ENCODE measurements at places on chromosomes 13 and 19.
A peak's percentile ranks its signal among the peaks of the same experiment; 100 is the strongest.

GRCh38 chr19:45079911-45080370 is 881 bp downstream of the GEMIN7 start:
- no peak for DNase-seq

- DNase-seq: no peak
These were observed 154.9 kb upstream of the TRPC4 start for GRCh38 chr13:38024431-38024830.

DNA sequence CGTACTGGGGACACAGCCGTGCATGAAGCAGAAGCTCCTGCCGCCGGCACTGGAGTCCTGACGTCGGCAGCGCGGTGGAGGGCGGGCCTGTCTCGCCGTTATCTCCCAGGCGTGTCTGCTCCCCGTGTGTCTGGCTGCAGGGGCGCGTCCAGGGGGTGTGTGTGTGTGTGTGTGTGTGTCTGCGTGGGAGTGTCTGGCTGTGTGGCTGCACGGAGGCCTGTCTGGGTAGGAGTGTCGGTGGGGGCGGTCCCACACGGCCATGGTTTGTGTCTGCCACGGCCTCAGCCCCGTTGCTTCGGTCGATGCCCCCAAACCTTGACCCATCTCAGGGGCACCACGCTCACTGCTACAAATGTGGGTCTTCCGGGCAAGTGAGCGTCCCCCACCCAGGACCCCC is 18.3 kb downstream of the ARID3A start:
- no peak for DNase-seq

- no peak for DNase-seq
These were observed 37.6 kb upstream of the MAB21L1 start for GRCh38 chr13:35514061-35514477.

GRCh38 chr13:113848020-113848419 is 15.9 kb downstream of the GAS6 start:
- no peak for DNase-seq

DNA sequence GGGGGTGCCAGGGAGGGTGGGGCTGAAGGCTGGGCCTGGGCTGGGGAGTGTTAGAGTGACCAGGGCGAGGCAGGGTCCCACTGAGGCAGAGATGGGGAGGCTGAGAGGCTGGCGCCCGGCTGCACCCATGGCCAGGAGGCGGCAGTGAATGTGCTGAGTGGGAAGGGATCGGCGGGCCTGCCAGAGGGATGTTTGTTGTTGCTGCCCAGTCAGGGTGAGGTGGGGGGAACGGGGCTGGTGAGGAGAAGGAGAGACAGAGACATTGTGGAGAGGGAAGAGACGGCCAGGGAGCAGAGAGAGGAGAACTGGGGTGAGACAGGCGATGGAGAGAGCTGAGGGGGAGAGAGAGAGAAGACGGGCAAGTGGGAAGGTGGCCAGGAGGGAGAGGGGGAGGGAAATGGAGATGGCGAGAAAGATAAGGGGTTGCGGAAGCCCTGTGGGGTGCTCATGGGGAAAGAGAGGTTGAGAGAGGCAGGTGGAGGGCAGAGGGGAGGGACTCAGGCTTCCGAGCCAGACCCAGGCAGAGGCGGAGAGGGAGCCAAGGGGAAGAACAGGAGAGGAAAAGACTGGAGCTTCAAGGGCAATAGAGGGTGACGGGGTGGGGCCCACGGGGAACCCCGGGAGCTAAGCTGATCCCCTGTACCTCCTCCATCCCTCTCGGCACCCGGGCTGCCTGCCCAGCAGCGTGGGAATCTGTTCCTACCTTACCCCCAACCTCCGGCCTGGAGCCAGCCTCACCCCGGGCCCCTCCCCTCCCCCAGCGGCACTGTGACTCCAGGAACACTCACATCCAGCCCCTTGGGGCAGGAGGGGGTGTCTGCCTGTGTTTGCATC is 690 bp upstream of the B3GNT8 start:
- DNase-seq: no peak

GRCh38 chr13:94416454-94417080 is 62.9 kb downstream of the DCT start:
- DNase-seq: no peak

- DNase-seq: peak; percentile 31
These were observed 226.3 kb downstream of the SLC7A1 start for GRCh38 chr13:29369060-29369743.

- DNase-seq: no peak
These were observed 55.0 kb upstream of the MAB21L1 start for GRCh38 chr13:35531526-35531925.

Measured in glomerular endothelial cell (primary cell).